ENCODE measurements at places on chromosomes 13 and 19.

DNA sequence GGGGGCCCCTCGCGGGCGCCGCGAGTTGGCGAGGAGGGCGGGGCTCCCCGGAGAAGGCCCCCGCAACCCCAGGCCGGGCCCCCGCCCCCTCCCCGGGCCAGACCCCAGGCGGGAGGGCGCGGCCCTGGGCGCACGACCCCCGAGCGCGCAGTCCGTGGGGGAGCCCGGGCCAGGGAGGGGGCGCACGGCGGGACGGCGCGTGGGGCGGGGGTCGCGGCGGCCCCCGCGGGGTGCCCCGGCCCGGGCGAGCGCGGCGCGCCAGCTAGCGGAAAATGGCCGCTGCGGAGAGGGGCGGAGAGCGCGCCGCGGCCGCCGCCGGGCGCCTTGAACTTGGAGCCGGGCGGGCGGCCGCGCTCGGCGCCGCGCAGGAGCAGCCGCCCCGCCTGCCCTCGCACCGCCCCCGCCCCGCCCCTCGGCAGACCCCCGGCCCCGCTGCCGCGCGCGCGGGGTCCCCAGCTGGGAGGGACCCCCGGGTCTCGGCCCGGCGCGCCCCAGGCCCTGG is 6.4 kb upstream of the NFIC start:
- no peak for DNase-seq

GRCh38 chr13:64758521-64759244 is 2471.5 kb downstream of the PCDH9 start:
- DNase-seq: no peak

GRCh38 chr19:28933039-28933438 is 279.9 kb downstream of the UQCRFS1 start:
- no peak for DNase-seq

DNA sequence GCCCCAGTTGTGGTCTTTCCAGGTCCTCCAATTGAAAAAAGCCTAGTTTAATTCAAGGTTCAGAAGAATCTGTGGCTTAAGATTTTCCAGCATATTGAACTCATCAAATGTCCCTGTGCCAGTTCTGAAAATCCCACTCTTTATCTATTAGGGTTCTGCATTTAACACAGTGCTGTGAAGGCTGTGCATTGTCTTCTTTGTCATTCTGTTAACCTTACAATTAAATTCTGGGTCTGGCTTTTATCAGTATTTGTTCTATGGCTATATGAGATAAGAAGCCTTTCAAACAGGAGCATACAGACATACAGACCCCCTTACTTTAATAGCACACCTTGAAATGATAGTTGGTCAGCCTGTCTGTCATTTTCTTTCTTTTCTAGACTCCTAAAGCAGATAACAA is 362.1 kb upstream of the DACH1 start:
- no peak for DNase-seq

DNA sequence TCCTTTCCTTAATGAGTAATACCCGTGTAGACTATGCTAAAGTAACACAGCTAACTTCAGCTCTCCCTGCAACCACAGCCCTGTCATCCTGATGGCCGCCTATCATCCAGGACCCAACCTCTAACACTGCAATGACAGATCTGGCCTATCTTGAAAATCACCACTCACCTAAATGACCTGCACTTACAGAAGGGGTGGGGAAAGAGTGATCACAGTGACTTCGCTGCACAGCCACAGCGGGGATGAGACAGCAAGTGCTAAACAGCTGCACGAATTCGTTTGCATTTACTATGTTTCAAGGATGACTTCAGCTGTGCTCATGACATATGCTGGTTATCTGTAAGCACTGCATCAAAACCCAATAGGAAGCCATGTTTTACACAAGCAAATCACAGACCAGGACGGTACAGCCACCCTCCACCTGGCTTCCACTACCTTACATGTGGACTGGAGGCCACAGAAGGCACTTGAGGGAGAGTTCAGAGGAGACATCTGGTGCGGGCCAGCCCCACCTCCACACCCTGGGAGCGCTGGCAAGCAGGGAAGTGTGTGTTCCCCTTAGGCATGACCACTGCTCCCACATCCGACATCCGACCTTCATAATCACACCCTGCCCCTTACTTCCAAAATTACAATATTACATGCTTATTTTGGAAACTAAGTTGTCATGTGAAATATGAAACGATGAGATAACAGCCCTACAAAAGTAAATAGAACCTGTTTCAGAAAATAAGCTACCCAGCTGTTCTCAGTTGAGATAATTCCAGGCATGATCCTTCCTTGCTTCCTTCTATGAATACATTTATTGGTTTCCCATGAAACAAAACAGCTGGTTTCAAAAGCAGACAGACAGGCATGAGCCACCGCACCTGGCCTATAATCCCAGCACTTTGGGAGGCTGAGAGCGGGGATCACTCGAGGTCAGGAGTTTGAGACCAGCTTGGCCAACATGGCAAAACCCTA is 95.7 kb downstream of the STK24 start:
- peak; percentile 58 for DNase-seq

Measured in CD4-positive, alpha-beta T cell (primary cell).